ENCODE measurements at places on chromosomes 2 and 18.

- no peak for DNase-seq
These were observed 33.4 kb downstream of the SIX2 start for GRCh38 chr2:44975571-44976450.

- DNase-seq, result no peak
These were observed 849.9 kb downstream of the RNF144A start for GRCh38 chr2:7766978-7767565.

DNA sequence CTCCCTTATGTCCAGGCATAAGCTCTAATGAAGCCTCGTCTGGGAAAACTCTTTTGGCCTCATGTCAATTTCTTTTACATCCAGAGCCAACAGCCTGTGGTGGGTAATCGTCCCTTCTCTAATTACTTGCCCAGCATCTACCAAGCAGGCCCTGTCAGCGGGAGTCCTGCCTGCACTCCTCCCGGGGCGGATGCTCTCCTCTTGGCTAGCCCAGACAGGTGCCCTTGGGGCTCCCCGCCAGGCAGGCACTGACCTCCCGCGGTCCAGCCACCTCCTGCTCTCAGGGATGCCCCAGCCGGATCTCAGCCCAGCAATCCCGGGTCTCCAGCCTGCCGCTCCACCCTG is 74.2 kb downstream of the NCAPH start:
- DNase-seq, result peak; percentile 86

DNA sequence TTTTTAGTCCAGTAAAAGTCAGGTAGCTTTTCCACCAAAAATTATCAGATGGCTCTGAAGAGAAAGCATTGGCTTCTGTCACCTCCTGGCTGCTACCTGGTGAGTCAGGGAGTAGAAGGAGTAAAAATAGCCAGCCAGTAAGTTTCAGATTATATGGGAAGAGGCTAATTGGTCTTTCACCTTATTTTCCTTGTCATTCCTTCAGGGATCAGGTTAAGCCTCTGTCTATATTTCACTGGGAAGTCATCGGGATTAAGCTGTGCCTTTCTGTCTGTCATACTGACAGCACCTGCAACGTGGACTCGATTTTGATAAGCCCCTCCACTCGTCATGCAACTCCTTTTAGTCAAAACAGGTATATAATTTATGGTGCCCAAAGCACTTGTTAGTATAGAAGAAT is 380.7 kb upstream of the CELF4 start:
- DNase-seq, result no peak

- no peak for DNase-seq
These were observed 28.3 kb upstream of the STARD7 start for GRCh38 chr2:96236882-96237281.

DNA sequence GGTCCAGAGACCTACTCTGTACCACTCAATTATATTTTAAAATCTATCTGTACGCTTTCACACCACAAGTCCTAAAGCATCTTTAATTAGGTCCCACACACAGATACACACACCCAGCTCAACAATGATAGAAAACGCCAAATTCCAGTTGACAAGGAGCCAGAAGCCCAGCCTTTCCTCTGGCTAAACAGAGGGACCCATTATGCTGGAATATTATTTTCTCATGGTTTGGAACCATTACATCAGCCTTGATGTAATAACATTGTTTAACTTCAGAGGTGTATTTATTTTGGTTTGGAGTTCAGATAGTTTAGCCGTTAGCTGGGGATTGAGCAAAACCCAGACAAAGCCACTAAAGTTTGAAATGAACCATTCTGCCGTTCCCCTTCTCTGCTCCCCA is 14.0 kb upstream of the INHBB start:
- peak; percentile 39 for DNase-seq

DNA sequence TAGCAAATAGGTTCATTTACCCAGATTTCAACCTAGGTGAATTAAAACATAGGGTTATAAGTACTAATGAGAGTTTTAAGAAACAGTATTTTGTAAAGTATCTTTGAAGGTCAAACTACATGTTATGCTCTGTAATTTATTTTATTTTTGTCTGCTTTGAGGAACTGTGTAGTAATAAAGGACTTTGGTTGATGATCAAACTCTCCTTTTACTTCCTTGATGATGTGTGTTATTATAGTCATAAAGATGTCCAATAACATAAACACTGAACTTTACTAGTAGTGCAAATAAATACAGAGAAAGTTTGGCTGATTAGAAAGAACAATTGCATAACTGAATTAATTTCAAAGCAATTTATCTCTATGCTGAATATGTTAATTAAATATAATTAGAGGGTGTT is 6.3 kb downstream of the GULP1 start:
- no peak for DNase-seq

DNA sequence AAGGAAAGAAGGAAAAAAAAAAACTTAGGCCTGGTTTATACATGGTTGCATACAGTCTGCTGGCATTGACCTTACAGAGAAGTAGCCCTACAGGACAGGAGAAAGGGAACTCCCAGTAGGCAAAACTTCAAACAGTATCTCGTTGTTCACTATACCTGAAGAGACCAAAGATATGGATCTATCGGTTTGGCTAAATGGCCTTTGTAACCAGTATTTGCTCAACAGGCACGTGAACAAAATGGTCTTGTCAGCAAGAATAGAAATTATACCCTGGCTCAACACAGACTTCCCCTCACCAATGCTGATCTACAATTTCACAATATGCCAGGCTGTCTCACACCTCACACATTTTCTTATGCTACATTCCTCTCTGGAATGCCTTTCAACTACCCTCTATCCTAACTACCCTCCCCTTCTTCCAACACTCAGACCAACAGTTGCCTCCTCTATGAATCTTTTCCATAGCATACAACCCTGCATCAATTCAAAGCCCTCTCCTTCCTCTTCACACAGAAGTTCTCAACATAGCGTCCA is 13.7 kb downstream of the HYCC2 start:
- DNase-seq, result no peak

GRCh38 chr2:164538240-164538866 is 82.9 kb downstream of the GRB14 start:
- peak; percentile 67 for DNase-seq

GRCh38 chr2:128686881-128687555 is 368.4 kb upstream of the HS6ST1 start:
- DNase-seq, result no peak

DNA sequence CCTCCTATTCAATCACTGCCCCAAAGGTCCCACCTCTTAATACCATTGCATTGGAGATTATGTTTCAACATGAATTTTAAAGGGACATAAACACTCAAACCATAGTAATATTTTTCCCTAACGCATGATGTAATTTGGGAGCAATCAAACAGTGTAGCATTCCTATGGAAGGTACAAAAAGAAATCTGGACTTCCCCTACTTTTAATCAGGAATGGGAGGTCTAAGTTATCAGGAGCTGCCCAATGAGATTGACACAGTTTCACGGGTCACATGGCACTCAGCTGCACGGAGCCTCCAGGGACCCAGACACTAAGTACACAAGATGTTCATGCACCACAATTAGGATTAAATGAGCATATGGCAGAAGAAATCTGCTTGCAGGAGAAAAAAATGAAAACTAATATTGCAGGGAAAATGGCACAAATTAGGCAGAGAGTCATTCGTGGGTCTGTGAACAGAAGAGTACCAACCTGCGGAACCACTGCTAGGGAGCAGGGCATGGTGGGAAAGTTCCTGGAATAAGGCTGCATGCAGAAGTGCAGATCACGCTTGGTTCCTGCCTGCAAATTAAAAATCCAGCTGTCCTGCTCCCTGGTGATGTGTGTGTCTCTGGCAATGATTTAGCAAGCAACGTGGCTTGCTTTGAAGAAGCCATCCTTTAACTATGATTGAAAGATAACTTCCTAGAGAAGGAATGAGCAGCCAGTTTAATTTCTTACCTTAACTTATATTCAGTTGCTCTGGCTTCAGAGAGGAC is 326.6 kb upstream of the ID2 start:
- peak; percentile 50 for DNase-seq

- no peak for DNase-seq
These were observed 22.3 kb downstream of the ORC4 start for GRCh38 chr2:147998203-147998602.

DNA sequence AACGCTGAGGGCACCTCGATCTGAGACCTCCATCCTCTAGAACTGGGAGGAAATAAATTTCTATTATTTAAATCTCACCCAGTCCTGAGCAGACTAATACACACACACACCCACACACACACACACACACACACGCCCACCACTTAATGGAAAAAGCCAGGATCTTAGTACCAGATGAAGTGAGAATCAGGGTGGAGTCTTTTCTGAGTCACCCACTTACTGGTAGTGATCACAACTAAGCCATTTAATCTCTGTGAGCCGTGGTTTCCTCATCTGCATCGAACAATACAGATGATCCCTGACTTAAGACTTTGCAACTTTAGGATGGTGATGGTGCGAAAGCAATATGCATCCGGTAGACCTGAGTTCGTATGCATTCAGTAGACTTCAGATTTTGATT is 18.6 kb downstream of the THNSL2 start:
- DNase-seq, result no peak

- DNase-seq, result peak; percentile 4
These were observed 443.4 kb downstream of the NYAP2 start for GRCh38 chr2:225842939-225843338.

DNA sequence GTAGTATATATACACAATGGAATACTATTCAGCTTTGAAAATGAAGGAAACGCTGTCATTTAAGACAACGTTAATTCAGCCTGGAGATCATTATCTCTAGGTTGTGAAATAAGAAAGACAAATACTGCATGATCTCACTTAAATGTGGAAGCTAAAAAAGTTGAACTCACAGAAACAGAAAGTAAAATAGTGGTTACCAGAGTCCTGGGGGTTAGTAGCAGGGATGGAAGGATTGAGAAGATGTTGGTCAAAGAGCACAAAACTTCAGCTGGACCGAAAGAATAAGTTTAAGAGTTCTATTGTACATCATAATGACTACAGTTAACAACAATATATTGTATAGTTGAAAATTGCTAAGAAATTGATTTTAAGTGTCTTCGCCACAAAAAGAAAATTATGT is 670.3 kb downstream of the NR4A2 start:
- DNase-seq, result no peak

GRCh38 chr18:36298126-36298741 is 721 bp downstream of the FHOD3 start:
- DNase-seq, result peak; percentile 79

DNA sequence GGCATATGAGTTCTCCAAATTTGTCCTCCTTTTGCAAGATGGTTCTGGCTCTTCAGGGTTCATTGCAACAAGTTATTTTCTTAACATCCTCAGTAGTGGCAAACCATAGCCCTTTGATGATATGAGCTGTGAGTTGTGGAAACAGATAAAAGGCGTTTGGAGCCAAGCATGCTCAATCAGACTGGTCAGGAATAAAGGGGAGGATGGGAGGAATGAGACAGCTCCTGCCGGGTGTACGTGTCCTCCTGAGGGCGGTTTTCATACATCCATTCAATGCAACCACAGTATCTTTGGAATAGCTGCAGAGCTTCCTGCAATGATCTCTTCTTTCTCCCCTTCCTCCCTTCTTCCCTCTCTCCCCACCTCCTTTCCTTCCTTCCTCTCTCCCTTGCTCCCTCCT is 245.8 kb downstream of the GLI2 start:
- DNase-seq, result no peak

DNA sequence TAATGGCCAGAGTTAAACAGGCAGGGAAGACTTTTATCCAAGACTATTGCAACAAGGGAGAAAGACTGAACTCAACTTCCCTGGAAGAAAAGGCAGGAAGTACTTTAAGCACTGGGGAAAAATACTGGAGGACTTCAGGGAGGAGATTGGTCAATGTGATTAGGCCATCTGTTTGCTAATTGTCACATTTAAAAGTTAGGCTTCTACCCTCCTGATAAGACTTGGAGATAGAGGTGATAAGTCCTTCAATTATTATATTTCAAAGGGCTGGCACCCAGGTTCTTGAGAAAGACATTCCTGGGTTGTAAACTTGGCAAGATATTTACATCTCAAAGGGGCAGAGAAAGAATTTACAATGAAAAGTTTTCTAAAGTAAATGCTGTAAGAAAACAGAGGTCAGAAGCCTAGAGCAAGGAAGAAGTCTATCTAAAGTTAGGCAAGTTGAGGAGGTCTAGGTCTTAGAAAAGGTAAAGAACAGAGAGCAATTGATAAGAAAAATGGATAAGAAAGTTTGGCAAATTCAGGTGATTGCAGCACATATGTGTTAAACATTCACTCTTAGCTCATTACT is 48.4 kb downstream of the DTNA start:
- DNase-seq, result no peak

GRCh38 chr18:7488571-7488970 is 78.5 kb upstream of the PTPRM start:
- DNase-seq, result no peak
